ENCODE measurements at places on chromosomes 1 and 21.

GRCh38 chr1:198915327-198916231 lies 276.7 kb downstream of the PTPRC start:
- DNase-seq, result no peak

- DNase-seq, result no peak
These were observed 15.5 kb downstream of the DYRK1A start for GRCh38 chr21:37381883-37382585.

GRCh38 chr1:80731241-80731894 lies 1069.4 kb upstream of the ADGRL2 start:
- DNase-seq, result no peak

DNA sequence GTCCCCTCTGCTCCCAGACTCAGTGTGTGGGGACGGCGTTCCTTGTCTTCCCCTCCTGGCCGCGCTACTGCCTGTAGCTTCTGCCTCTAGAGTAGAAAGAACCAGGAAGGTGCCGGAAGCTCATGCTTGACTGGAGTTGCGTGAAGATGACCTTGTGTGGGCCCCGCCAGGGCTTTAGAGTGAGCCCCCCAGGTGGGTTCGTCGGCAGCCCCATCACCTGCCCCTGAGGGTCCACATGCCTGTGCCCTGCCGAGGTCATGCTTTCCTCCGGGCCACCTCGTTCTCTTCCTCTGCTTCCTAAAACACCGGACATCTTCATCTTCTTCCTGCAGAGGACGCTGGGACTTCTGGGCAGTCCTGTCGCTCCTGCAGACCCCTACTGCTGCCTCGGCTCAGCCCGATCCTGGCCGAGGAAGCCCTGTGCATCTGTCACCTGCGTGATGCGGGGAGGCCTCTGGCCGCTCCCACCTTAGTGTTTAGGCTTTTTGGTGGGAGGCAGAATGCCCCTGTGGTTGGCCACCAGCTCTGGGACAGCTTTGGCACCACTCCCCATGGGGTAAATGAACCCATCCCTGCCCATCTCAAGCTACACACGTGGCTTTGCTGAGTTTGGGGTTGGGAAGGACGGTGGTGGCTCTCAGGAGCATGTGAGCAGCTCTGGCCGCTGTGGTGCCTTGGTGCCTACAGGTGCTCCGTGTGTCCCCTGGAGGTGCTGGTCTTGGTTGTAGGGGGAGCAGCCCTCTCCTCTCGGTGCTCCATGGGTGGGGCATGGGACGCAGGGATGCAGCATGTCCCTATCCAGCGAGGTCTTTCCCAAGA lies 12.3 kb downstream of the OBSCN start:
- DNase-seq, result no peak

GRCh38 chr21:34235514-34235913 lies 128.3 kb upstream of the KCNE2 start:
- DNase-seq, result no peak

DNA sequence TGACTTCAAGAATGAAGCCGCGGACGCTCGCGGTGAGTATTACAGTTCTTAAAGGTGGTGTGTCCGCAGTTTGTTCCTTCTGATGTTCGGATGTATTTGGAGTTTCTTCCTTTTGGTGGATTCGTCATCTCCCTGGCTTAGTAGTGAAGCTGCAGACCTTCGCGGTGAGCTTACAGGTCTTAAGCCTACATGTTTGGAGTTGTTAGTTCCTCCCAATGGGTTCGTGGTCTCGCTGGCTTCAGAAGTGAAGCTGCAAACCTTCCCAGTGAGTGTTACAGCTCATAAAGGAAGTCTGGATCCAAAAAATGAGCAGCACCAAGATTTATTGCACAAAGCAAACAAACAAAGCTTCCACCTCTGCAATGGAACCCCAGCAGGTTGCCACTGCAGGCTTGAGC lies 14.7 kb downstream of the LDLRAD1 start:
- no peak for DNase-seq

DNA sequence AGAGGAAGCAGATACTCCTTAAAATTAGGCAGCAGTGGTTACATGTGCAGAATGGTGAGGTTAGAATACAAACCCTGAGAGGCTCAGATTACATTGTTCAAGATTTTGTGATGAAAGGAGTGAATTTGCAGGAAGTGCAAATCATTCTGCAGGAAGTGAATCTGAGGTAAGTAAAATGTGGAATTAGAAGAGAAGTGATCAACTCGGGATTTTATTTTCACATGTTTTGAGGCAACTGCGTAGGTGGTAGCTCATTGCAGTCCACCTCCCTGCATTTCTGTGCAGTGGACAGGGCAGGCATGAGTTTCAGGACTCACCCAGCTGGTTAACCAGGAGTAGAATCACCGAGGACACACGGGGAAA lies 2.1 kb upstream of the PLA2G2C start:
- DNase-seq, result no peak

DNA sequence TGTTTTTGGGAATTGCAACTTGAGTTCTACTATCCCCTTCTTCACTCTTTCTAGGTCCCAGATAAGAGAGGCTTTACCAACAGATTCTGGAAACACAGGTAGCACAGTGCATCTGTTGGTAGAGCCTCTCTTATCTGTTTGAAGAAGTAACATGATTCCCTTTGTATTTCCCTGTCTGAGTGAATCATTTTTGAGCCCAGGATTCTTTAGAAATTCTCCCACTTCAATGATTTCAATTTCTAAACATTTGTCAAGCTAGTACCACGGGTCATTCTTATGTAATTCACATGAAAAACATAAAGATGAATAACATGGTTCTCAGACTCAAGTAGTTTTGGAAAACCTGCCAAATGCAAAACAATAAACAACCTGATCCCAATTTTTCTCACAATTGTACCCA lies 72.0 kb upstream of the DUSP10 start:
- DNase-seq, result no peak

DNA sequence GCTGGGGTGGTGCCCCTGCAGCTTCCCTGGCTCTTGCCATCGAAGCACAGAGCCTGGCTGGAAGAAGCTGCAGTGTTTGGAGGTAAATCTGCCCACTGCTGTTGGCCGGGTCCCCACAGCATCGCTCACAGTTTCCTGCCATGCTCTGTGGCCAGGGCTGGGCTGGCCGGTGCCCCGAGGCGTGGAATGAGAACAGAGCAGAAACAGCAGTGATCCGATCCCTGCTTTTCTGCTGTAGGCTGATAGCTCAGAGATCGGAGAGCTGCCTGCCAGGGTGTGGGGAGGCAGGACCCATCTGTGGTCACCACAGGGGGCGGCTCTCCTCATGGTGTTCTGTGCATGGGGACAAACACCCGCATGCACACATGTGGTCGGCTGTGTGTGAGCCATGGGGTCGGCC lies 11.5 kb downstream of the SLC45A1 start:
- no peak for DNase-seq

DNA sequence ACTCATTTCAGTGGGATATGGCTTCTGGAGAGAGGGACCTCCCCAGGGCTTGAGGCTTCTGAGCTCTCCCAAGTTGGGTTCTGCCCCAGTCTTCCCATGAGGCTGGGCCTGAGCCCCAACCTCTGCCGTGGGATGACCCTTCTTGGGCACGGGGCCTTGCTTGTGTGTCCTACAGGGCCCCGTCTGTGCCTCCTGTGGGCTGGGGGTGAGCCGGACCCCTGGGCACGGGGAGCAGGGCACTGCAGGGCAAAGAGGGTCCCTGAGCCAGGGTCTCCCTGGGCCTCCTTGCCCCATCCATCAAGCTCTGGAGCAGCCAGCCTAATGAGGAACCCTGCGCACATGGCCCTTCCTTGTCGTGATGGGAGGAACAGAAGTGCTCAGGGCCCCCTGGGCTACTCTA lies 5.2 kb upstream of the SMYD3 start:
- DNase-seq, result no peak

GRCh38 chr1:16171314-16172151 lies 15.7 kb upstream of the EPHA2 start:
- DNase-seq, result no peak

GRCh38 chr1:23742670-23743286 lies 493 bp upstream of the ELOA start:
- no peak for DNase-seq

DNA sequence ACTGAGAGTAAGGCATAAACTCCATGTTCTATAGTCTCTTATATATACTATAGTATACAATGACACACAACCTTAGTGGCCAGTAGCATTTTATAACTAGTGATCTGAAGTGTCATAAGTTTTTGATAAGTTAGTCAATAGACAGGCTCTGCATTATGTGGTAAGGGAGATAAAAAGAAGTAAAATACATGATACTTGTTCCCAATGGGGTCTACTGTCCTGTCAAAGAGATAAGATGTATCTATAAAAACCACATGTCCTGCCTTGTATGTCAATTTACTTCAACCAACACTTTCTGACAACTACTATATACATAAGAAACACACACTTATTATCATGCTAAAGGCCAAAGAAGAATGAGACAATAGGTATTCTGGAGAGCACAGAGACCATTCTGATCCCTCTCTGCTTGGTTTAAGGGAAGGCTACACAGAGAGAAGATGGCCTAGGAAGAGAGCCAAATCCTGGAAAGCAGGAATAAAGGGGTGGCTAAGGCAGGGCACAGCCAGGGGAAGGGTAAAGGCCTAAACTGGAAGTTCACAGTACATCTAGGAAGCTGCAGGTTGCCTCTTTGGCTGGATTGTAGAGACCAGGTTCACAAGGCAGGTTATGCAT lies 91.4 kb downstream of the LYST start:
- DNase-seq, result no peak

GRCh38 chr1:118115567-118116295 lies 69.3 kb downstream of the SPAG17 start:
- DNase-seq, result peak; percentile 18

DNA sequence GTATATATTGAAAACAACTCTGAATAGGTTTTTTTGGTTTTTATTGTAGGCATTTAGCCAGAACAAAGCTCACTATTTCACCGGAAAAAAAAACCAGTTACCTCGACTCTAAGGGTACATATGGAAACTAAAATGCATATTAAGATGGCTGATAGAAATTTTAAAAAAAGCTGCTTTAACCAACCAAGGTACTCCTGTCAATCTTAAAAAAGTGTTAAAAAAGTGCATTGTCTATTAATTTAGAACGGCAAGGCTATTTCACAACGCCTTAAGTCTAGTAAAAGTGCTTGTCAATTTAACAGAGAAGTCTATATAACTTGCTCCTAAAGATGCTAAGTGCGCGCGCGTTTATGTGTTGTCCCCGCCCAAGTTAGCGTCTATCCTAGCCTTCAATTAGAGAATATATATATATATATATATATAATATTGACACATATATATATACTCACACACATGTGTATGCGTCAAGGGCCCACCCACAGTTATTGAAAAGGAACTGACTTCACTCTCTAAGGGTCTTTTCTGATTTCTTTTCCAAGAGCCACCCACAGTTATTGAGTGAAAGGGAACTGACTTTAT lies 934 bp downstream of the ASPM start:
- DNase-seq, result no peak

- no peak for DNase-seq
These were observed 4.3 kb downstream of the ZNF326 start for GRCh38 chr1:89999208-89999607.

DNA sequence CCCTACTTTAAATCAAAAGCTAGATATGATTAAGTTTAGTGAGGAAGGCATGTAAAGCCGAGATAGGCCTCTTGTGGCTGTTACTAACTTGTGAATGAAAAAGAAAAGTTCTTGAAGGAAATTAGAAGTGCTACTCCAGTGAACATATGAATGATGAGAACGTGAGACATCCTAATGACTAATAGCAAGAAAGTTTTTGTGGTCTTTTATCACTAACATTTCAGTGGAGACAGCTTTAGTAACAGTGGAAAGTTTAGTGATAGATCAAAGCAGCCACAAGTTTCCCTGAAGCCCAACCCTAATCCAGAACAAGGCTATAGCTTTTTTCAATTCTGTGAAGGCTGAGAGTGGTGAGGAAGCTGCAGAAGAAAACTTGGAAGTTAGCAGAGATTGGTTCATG lies 73.6 kb upstream of the LRRC8B start:
- DNase-seq, result no peak

GRCh38 chr21:39851002-39851618 lies 16.1 kb upstream of the PCP4 start:
- DNase-seq, result no peak

DNA sequence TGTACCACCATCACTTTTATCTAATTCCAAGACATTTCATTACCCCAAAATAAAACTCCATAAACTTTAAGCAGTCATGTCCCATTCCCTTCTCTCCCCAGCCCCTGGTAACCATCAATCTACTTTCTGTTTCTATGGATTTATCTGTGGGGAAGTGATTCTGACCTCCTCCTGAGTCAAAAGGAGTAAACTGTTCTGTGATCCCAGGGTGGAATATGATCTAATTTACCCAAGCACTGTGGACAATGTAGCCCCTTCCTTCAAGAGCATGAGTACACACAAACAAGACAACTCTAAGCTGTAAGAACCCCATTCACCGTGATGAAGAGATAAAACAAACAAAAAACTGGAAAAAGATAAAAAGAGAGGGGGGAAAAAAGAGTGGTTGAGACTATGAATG lies 77.9 kb downstream of the PLPP3 start:
- DNase-seq, result no peak

- no peak for DNase-seq
These were observed 14.0 kb upstream of the REN start for GRCh38 chr1:204180133-204180532.

DNA sequence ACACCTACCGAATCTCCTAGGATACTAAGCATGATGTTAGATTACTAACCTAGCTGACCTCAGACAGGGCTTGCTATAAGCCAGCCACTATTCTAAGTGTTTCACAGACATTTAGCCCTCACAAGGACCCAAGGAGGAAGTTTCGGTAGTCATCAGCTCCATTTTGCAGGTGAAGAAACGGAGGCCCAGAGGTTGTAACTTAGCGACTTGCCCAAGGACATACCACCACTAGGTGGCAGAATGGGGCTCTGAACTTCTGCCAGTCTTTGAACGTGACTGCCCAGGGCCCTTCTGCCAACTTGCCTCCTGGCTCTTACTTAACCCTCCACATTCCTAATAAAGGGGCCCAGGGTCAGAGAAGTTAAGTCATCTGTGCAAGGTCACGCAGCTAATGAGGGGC lies 283.5 kb downstream of the C1orf94 start:
- DNase-seq, result peak; percentile 10

DNA sequence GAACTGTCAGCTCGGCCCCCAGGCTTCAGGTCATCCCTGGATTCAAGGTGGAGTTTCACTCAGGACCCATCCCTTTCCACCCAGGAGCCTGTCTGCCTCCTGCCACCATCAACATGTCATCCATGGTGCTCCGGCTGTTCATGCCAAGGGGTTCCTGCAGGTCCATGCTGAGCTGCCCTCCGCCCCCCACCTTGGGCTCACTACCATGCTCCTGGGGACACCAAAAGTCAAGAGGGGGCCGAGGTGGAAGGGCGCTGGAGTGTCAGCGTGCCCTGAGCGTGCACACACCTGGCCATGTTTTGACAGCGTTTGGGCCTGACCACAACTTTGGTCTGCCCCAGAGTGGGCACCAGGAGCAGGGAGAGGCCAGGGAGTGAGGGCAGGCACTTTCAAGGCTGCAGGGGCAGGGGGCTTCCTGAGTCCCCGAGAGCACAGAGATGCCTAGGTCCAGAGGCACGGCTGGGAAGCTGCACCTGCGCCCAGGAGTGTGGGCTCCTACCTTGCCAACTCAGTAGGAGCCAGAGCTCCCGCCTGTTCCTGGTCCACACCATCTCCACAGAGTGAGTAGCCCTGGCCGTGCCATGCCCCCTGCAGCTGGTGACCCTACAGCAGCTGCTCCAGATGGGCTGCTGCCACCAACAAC lies 639.6 kb upstream of the ZP4 start:
- no peak for DNase-seq
